NCI-H2029 treated with DMSO at 0.1 percent for 48 hours (cell line): ENCODE measurements at places on chromosomes 6 and 20.

DNA sequence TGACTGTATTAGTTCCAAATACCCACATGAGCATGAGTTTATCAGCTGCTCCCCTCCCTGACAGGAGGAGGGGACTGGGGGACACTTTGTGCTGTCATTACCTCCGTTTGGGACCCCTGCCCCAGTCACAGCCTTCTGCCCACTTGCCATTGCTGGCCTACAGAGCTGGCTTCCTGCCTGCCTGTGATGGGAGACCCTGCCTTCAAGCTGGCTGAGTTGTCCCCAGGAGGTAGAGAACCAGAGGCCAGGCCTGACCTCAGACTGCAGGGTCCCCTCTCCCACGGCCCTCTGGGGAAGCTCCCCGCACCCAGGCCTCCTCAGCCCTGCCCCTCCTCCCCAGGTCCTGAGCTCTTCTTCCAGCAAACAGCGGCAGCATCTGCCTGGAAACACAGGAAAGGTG lies 105.5 kb downstream of the JPH2 start:
- no peak for DNase-seq

GRCh38 chr6:1703923-1704322 lies 94.2 kb downstream of the FOXC1 start:
- no peak for DNase-seq

DNA sequence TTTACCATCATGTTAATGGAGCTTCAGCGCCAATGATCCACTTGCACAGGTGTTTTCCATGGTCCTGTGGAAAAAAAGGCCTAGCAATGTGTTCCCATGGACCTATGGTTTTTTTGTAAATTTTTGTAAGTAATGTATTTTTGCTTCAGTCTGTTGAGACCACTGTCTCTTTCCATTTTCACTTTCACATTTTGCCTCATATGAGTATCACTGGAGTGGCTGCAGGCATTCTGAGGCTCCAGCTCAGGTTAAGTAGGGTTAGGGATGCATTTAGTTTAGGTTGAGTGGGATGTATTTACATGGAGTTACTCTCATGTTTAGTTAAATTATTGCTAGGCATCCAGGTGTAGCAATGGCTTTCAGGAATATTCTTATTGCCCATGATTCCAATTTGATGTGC lies 19.2 kb upstream of the LMBRD1 start:
- no peak for DNase-seq

GRCh38 chr6:36836111-36837021 lies 2.9 kb downstream of the CPNE5 start:
- no peak for DNase-seq

DNA sequence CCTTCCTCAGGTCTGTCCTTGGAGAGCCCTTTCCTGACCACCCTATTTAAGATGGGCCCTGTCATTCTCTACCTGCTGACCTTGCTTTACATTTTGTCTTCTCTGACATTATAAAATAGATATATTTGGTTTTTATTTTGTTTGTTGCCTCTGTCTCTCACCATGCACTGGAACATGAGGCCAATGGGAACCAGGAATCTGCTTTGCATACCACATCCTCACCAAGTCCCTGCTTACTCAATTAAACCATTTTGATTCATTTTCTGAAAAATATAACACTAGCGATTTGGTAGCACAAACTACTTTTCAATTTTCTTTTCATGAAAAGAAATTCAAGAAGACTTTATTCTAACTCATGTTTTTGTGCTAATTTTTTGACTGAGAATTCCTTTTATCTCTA lies 32.8 kb upstream of the POPDC3 start:
- no peak for DNase-seq

DNA sequence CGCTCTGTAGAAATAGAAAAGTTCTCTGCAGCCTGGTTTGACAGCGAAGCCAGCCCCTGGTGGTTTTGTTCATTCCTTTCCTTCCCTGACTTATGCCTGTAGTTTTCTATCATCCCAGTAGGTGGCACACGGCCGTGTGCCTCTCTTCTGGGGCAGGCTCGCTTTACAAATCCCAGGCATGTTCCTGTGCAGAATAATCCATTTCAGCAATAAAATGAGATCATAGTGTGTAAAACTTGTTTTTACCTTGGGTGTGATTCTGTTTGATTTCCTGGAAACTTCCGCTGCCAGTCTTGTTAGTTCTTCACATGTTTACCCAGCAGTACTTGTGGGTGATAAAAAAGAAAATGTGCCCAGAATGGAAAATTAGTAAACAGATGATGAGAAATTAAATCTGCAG lies 7.4 kb upstream of the INSM1 start:
- peak; percentile 72 for DNase-seq

- no peak for DNase-seq
Measured at GRCh38 chr6:69232008-69232407, 564.8 kb downstream of the LMBRD1 start.

DNA sequence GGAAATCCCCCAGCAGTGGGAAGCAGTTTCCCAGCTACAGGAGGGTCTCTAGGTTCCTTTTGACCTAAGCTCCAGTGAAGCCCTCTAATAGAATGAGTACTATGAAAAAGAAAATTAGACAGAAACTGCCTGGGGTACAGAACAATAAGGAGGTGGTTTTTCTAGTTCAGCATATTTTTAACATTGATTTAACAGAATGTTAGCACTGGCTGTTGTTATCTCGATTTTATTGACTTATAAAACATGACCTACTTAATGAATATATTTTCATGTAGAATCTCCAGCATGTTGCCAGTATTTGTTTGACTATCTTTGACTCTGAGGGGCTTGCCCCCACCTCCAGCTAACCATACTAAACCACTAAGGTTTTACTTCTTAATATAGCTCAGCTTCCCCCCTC lies 19.6 kb downstream of the SCGN start:
- no peak for DNase-seq

- DNase-seq: no peak
Measured at GRCh38 chr6:69866351-69866769, at the start of gene COL19A1. TSS of gene COL19A1 (plus strand) at chr6:69866556. CDS start at chr6:69879568, 13,012 bp downstream.

DNA sequence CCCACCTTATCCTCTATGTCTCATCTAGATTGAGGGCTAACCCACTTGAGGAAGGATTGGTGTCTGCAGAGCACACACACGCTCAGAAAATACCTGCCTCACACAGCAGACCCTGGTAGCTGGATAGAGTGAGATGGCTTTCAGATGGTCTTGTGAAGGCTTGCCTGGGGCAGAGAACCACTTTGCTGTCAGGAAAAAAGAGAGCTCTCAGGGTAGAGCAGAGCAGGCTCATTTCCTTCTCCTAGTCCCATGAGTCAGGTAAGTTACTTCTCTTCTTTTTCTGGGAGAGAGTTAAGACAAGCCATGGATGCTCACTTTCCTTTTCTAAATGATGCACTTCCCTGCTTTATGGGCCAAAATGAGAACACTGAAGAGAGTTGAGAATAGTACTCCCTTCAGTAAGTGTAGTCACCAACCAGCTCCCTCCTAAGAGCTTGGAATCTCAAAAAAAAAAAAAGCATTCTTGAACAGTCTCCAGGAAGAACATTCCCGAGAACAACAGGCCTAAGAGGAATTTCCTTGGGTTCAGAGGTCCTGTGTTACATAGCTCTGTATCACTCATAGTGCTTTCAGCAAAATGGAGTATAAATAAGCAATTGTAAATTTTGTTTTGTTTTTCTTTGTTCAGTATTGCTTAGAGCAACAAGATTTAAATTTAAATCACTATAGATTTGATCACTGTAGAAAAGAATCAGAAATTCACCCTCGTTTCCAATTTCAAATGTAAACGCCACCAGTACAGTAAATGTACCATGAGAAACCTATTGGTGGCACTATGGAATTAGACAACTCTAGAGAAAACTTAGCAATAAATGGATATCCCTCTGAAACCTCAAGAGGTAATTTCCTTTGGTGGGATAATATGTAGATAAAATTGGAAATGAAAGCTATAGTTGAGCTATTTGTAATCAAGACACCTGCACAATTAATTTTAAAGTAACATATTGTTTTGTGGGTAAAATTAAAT lies 530.3 kb downstream of the RFPL4B start:
- no peak for DNase-seq

- no peak for DNase-seq
Measured at GRCh38 chr20:6838181-6838826, 70.8 kb downstream of the BMP2 start.

- DNase-seq: no peak
Measured at GRCh38 chr20:63657260-63657936, 714 bp upstream of the RTEL1 start.

DNA sequence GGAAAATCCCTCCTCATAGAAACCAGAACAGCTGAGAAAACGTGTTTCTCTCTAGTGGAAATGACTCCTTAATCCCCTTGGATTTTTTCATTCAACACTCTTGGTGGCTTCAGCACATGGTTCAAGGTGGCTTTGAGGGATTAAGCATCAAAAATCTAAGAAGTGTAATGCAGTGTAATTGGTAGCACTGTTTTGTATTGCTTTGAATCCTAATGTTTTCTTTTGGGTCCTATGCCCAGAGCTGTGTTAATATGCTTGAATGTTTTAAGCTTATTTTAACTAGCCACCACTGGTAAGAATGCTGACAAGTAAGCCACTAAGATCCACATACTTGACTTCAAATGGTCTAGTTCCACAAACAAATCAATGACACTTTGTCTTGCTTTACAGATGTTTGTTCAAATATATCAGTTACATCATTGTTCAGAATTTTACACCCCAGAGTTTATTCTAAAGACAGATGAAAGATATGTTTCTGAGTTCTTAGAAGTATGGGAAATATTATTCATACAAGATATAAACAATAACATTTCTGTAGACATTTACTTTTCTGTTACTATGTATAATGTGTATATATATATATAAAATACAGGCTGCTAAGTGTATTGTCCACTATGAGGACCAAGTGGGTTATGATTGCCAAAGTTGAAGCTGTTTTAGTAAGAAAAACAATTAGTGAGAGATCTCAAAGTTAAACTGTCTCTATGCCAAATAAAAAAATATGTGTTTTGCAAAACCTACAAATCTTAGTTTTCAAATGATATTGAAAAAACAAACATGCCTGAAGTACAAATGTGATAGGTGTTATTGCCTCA lies 220.8 kb downstream of the OGFRL1 start:
- no peak for DNase-seq

GRCh38 chr6:45555981-45556771 lies 178.4 kb upstream of the SUPT3H start:
- DNase-seq: no peak

DNA sequence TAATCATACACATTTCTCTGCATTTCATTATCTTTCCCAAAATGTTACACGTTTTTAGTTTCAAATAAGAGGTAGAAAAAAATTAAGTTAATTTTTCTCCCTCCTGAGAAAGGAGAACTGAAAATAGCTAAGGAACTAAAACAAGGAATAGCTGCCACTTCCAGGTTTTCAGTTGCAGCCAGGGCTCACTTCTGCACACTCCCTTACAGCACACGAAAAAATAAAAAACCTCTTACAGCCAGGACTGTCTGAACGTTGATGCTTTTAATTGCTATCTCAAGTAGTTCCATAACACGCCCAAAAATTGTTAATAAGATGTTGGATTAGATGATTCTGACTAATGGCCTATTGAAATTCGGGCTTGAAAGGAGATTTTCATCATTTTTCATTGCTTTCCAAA lies 153.7 kb upstream of the THBS2 start:
- no peak for DNase-seq

GRCh38 chr6:107196152-107196551 lies 80.8 kb upstream of the BEND3 start:
- DNase-seq: no peak

- no peak for DNase-seq
Measured at GRCh38 chr20:62136283-62137091, 6.7 kb downstream of the PSMA7 start.

- no peak for DNase-seq
Measured at GRCh38 chr6:42979523-42980177, 669 bp upstream of the PEX6 start.

DNA sequence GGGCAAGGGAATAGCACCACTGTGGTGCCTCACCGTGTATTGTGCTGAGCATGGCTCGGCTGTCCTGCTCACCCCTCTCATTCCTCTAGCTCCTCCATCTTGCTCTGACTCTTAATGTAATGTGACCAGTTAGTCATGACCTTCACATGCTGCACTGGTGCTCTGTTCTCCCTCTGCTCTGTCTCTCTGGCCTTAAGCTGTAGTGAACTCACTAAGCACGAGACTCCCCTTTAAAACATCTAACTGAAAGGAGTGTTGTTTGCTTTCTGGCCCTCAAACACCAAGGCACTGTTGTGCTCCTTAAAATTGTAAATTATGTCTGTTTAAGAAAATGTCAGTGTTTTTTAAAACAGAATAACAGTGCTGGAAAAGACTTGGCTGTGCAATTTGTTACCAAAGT lies 140.4 kb downstream of the HDGFL1 start:
- no peak for DNase-seq

DNA sequence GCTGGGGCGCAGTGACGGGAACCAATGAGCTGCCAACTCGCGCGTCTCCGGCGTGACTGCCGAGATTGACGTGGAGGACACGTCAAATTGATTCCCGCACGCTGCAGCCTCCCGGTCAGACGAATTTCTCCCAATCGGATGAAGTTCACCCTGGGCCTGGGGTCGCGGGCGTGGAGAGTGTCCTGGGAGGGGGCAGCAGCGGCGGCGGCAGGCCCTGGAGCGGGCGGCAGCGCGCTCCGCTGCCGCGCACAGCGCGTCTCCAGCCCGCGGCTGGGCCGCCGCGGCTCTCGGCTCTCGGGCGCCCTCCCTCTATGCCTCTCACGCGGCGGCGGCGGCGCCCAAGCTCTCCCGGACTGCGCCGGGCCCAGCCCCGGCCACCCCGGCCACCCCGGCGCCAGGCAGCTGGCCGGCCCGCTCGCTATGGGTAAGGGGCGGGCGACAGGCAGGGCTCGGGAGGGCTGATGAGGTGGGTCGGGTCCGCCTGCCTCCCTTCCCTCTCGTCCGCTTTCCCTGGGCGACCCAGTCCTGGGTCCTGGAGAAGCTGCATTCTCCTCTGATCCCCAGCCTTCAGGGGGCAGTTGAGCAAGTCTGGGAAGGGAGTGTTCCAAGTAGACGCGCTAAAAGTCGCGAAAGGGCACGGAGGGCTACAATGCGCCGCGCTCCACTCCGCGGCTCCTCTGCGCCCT lies at the start of gene PAX1:
Gene PAX1, plus strand, starts transcription at position 90 of the 686 bp plus-strand sequence. Its CDS starts 49 bp downstream, at position 139.
- no peak for DNase-seq

DNA sequence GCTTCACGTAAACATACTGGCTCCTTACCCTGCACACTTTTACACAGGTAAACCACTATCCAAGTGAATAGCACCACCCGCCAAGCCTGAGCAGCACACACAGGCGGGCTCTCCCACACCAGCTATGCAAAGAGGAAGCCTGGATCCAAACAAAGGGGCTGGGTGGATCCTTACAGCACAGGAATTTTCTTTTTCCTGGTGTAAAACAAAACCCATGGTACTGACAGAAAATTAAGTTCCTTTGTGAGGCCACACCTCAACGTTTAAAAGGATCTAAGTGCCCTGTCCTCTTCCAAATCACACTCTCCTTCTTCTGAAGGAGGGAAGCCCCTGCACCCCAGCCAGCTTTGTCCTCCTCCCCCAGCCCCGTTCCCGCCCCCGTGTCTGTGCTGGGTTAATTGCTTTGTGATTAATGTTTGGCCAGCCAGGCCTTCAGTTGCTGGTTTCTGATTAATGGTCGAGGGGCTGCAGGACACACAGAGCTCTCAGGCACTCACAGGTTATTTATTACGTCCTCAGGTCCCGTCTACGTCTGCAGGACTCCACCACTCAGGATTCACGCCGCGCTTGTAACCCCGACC lies 6.1 kb downstream of the DACT2 start:
- DNase-seq: no peak
